ENCODE measurements at places on chromosomes 12 and 14. TPM values are rescaled to one million over a fixed set of nuclear protein-coding genes. Genes with fewer than 3 reads are reported as not detected.

The RAD51B gene
- 8.6 TPM for total RNA-seq

DNA sequence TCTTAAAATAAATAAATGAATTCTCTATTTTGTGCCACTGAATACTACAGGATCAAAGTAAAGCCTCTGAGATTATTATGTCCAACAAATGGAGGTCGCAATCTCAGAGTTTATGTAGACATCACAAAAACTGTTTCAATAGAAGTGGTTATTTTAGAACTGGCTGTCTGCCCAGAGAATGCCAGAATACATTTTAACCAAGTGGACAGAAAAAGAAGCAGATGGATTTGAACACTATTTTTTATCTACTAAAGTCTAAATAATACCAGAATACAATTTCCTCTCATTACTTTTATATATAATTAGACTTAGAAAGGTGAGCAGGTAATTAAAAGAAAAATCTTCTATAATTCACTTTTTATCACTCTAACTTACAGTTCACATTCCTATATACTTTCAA, 118.3 kb downstream of the MED13L start:
- no peak for DNase-seq

The RNASE7 gene
- total RNA-seq: not detected

- peak; percentile 35 for DNase-seq
Measured at GRCh38 chr12:131980263-131980662, 30.5 kb downstream of the EP400 start.

- DNase-seq: no peak
Measured at GRCh38 chr12:48512855-48513254, 12.6 kb upstream of the OR8S1 start.

The CSRNP2 gene
- total RNA-seq: 23.3 TPM

DNA sequence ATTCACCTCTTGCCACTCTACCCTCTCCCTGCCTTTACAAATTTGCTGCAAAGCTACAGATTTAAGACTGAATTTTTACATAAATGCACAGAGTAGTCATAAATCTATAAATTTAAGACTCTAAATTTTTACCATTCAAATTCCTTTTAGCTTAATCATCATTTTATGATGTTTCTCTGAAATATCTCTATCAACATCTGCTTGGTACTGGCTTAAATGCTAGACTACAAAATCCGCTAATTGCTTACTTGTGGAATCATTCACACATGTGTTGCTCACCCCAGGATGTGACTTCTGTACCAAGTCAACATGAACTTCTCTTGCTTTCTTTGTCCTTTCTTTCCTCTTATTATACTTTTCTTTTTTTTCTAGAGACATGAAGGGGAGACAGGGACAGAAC, 109.2 kb downstream of the GALC start:
- no peak for DNase-seq

The KRT72 gene
- not detected for total RNA-seq

GRCh38 chr12:76946446-76946845, 67.6 kb upstream of the CSRP2 start:
- DNase-seq: no peak

The BORCS5 gene
- 7.7 TPM for total RNA-seq
